ENCODE measurements at places on chromosomes 12 and 14.

- peak; percentile 55 for DNase-seq
Measured at GRCh38 chr14:89540009-89540829, 123.2 kb upstream of the FOXN3 start.

DNA sequence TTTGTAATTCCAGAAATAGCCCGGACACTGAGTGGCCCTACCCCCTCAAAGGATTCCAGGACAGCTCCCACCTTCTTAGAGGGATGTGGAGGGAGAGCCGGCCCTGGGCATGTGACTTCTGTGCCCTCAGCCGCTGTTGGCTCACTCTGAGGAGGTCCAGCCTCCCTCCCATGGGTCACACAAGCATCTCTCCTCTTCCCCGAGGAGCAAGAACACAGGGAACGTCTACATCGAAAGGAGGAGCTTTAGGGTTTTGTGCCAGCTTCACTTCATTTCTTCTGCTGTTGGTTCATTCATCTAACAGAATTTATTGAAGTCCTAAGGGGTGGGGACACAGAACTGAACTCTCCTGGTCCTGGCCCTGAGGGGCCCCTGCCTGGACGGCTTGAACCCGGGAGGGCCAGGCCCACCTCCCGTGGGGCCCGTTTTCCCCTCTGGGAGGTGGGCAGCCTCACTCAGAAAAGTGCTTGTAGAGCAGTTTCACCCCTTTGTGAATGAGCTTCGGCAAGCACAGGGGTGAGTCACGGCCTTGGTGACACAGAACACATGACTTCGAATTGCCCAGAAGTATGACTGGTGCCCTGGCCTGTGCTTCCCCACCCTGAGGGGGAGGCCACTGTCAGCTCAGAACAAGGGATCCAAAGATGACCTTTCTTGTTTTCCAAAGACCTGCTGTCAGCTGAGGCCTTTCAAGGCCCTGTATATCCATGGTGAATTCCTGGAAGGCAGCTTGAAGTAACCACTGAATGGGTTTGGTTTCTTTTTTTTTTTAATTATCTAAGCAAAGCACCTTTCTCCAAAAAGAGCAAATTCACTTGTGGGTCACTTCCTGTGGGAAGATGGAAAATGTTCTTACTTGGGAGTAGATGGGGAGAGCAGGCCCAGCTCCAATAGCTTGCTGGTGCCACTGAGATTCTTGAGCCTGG is 39.2 kb downstream of the NFKBIA start:
- DNase-seq = peak; percentile 93

DNA sequence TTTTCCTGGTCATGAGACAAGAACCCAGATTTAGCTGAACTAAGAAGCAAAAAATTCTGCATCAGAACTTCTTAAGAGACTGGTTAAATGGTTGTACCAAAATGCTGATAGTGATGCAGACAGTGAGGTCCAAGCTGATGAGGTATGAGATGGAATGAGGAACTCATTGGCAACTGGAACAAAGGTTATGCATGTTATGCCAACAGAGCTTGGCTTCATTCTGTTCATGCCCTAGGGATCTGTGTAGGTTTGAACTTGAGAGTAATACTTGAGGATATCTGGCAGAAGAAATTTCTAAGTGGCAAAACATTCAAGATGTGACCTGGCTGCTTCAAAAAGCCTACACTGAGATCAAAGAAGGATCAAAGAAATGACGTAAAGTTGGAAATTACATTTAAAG is 398.0 kb downstream of the FSCB start:
- no peak for DNase-seq

DNA sequence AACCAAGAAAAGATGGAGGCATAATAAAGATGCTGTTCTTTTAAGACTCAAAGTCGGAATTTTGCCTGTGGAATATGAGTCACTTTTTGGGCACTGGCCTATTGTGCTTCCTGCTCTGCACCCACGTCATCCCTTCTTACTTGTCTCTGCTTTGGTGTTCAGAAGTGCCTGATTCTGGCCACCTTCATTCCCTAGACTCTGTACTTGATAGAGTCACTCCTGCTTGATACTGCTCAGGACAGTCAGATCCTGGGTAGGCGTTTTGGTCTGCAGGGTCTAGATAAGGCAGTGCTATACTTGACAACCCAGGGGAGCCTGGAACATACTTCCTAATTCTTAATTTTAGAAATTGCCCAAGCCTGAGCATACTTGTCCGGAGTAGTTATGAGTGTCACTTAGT is 1.9 kb downstream of the LRRK2 start:
- DNase-seq = peak; percentile 91

- DNase-seq = no peak
Measured at GRCh38 chr12:107311682-107312081, 218.3 kb upstream of the CRY1 start.

GRCh38 chr14:89425931-89426330 is 8.9 kb upstream of the FOXN3 start:
- peak; percentile 99 for DNase-seq

All from cardiac fibroblast (primary cell).